ENCODE measurements at places on chromosomes 6 and 20.

DNA sequence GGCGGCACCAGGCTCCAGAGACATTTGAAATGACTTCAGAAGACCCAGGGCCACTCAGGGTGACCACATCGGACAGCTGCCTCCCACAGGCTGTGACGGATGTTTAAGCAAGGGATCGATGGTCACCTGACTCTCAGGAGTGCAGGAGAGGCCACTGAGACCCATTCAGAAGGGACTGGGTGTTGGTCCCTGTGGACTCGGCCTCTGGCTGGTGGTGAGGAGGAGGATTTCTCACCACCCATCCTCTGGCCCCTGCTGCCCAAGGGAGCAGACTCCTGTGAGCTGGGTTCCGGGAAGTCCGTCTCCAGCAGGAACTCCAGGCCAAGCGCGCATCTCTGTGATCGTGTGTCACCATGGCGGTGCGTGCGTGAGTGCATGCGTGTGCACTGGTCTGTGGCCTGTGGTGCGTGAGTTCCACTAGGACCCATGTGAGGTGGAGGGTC lies 25.5 kb downstream of the NPEPL1 start:
- no peak for DNase-seq

DNA sequence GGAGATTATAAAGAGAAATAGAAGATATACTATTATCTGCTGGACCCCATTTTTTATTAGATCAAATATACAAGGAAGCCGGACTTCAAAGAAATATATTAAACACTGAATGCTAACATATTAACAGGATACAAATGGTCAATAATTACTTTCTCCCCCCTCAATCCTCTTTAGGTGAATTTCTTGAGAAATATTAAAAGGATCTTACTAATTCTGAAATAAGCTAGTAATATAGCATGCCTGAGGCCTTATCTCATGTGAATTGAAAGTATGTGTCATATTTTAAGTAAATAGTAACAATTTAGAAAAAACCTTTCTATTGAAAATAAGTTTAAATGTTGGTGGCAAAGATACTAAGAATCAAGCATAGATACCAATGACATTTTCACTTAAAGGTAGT lies 954.7 kb upstream of the MAN1A1 start:
- DNase-seq = no peak

DNA sequence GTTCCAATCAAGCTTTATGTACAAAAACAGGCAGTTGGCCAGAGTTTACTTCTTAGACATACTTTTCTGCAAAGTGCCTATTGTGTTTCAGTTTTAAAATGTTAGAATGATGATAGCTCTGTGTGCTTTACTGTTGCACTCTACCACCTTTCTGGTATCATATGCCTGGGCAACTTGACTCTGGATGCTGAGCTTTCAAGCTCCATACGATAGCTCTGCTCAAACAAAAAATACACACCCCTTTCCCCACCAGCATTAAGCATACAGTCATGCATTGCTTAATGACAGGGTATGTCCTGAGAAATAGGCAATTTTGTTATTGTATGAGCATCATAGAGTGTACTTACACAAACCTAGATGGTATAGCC lies 123.1 kb downstream of the RCAN2 start:
- no peak for DNase-seq

GRCh38 chr6:34358389-34358905 lies 34.0 kb downstream of the NUDT3 start:
- no peak for DNase-seq

GRCh38 chr6:21522143-21522747 lies 71.3 kb upstream of the SOX4 start:
- DNase-seq = no peak

- no peak for DNase-seq
These were observed 897 bp downstream of the CD2AP start for GRCh38 chr6:47478233-47479139.

DNA sequence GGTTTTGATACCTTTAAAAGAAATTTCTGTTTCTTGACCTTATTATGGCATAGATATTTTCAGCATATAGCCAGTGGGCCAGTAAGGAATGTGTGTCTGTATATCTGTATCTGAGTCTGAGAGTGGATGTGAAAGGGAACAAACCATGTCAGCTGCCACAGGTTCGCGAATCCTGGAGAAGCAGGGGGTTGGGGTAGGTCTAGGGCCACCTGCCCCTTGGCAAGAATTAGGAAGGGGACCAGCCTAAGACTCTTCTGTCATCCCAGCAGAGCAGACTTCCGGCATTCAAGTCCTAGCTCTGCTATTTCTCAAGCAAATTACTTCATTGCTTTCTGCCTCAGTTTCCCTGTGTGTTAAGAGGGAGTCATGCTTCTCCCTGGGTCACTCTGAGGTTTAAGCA lies 180.3 kb upstream of the SNX9 start:
- DNase-seq = no peak

DNA sequence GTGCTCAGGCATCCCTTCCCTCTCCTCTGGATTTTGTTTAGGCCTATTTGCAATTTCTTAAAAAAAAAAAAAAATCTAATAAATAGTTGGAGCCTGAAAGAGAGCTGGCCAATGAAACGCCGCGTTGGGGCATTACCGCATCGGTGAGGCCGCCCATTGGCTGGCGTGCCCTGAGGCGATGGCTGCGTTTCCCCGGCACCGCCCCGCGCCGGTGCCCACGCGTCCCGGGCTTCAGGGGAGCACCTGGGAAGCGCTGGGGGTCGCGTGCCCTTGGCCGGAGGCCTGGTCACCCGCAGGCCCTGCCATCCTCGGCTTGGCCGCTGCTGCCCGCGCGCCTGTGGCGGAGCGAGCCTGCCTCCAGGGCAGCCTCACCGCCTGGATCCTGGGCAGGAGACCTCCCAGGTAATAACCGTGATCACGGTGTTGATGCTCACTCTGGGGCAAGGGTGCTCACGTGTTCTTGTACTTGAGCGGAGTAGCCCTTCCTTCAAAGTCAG lies 155.4 kb downstream of the NRN1 start:
- peak; percentile 64 for DNase-seq

DNA sequence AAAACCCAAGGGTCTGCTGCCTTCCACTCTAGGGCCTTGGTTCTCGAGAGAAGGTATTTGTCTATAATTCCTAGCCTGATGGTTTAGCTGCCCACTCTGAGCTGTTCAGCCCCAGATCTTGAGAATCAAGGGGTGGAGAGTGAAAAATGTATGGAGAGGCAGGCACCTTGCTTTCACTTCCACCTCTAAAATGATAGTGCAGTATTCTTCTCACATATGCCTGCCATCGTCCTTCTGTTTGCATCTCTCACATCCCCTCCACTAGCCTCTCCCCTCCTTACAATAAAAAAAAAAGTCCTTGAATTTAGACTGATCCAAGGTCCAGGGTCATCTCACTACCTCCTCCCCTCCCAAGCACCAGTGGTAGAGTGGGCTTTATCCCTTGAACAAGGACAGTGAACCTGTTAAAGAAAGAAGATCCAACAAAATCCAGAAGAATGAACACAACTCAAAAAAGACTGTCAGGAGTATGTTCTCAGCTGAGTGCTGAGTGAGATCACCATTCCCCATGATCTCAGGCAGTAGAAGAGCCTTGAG lies 104.2 kb downstream of the HIVEP1 start:
- no peak for DNase-seq

- DNase-seq = no peak
These were observed 74.9 kb downstream of the AGPAT4 start for GRCh38 chr6:161198783-161199460.

DNA sequence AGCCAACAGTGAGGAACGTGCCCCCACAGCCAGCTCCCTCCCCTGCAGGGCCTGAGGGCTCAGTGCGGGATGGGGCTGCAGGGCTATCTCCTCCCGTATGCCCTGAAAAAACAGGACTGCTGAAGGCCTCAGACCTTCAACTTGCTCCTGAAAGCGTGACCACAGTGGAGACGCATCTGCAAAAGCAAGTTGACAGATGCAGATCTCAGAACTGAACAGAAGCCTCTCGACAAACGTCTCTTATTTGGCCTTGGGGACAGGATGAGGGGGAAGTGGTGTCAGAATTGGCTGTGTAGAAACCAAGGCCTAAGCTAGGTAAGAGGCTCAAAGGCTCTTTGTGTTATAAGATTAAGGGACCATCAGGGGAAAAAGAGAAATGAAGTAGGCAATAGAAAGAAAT lies 120.7 kb upstream of the SLC22A23 start:
- DNase-seq = no peak

- no peak for DNase-seq
These were observed 89.1 kb downstream of the AIG1 start for GRCh38 chr6:143149771-143150170.

DNA sequence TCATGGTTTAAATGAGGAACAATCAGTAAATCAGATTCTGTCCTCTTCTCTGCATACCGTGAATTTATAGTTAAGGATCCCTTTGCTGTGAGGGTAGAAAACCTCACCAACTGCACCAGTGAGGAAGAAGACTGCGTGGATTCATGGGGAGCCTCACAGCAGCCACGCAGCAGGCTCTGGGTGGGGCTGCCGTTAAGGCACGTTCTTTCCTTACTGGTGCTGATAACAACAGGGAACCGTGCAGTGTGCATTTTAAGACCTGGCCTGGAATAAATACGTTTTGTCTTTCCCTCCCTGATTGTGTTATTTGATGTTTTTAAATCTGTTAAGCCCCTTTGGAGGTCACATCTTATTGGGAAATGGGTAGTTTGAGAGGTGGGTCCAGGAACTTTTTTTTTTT lies 17.6 kb upstream of the MYLK2 start:
- no peak for DNase-seq

DNA sequence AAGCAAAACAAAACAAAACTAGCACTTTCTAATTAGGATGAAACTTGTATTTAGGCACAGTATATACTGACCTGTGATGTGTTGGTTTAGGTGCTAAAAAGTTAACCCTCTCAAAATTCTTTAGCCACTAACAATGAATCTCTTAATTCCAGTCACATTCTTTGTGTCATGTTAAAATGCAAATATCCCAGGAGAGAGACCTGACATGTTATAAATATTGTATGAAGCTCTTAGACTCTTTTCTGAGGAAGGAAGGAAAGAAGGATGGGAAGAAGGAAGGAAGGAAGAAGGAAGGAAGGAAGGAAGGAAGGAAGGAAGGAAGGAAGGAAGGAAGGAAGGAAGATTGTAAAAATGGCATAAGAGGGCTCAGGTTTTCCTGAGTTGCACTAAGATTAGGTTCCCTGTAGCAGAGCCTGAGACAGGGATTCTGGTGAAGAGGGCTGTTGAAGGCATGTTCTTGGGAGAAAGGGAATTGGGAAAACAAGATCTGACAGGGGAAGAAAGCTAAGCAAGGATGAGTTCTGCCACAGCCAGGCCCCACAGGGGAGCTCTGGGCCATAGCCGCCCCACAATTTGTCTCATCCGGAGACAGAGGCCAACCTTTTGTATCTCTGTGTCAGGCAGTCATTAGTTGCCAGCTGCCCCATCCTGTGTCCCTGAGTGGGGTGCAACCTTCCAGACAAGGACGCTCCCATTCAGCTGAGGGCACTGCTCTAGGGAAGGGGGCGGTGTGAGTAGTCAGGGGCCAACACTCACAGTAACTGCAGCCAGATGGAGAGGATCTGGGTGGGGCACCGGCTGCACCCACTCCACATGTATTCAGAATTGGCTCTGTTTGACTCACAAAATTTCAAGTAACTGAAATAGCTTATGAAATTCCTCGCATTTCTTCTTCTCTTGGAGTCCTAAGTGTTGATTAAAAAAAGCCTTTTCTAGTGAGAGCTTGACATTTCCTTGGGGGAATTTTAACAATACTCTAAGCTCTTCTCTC lies 189.3 kb upstream of the ARG1 start:
- no peak for DNase-seq

DNA sequence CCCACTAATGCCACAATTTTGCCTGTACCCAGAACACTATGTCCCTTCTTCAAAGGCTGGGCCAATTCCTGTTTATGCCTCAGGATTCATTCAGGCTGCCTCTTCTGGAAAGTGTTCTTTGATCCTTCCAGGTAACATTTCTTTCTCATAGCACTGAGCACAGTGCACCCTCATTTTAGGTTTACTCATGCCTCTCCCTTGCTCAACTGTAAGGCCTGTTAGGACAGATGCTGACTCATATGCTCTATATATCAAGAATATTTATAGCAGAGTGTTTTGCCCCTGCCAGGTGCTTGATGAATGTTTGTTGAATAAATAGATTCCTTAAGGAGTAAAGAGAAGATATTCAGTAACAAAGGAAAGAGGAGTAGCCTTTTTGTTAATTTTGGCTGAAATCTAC lies 263.9 kb downstream of the PHF3 start:
- DNase-seq = no peak

- DNase-seq = no peak
These were observed 238.6 kb downstream of the BTBD3 start for GRCh38 chr20:12156252-12156651.

DNA sequence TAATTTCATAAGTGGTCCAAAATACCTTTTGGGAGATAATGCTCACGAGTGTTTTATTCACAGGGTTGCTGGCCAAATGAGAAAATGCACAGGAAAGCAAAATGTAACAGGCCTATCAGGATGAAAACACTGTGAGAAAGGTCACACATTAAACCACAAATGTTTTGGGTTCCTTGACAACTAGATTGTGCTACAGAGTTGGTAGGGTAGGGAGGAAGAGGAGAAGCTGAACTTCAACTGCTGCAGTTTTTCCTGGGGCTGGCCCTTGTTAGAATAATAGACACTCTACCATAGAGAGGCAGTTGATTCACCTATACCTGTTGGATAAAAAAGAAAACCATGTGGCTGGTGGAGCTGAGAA lies 28.1 kb upstream of the PAQR8 start:
- no peak for DNase-seq

DNA sequence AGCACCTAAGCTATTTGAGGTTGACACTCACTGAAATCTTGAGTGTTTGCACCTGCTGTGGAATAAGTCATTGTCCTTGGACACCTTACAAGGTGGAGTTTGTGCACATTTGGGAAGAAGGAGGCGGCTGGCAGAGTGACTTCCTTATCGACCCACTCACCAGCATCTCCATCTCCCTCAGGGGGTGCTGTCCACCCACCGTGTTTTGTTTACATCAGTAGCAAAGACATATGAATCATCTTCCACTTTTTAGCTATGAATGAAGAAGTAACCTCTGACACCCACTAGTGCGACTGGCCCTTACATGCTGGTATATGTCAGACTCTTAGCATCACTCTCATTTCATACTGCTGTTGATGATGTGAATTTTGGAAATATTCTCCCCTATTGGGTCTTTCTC lies 119.5 kb upstream of the SGK1 start:
- DNase-seq = peak; percentile 54

DNA sequence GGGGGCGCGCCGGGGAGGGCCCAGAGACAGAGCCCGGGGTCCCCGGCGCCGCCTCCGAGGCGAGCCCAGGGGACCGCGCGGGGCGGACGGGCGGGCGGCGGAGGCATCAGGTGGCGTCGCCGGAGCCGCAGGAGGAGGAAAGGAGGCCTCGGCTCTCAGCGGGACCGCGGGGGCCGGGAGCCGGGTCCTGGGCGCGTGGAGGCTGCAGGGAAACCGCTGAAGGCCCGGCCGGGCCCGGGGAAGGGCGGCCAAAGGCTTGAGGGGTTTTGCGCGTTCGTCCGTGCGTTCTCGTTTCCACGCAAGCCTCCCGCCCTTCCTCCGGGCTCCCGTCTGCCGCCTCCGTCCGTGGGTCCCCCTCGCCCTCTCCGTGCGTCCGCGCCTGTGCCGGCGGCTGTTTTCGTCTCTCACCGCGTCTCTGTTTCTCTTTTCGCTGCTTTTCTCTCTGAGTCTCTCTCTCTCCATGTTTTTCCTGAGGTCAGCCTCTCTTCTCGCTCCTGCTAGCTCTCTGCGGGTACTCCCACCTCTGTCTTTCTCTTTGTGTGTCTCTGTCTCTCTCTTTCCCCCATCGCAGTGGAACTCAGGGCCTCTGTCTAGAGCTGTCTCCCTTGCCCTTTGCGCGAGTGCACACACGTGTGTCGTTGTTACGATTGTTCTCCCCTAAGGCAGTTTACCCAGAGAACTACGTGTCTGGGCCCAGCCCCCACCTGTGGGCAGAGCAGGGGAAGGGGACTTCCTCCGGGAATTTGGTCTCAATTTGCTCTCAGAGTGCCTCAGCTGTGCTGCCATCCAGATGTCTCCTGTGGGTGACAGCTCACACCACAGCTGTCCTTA lies 2.1 kb downstream of the IRF4 start:
- peak; percentile 25 for DNase-seq

All from stimulated activated CD4-positive, alpha-beta T cell treated with anti-CD3 and anti-CD28 coated beads, Interleukin-1b, Interleukin-23, amount 100 ng/mL, for 48 hours (primary cell).